Activated naive CD4-positive, alpha-beta T cell treated with anti-CD3 and anti-CD28 coated beads for 36 hours (primary cell): ENCODE measurements at places on chromosomes 7 and 10. TPM values are rescaled to one million over a fixed set of nuclear protein-coding genes. Genes with fewer than 3 reads are reported as not detected.

- no peak for DNase-seq
These were observed 95.5 kb upstream of the SMNDC1 start for GRCh38 chr10:110399965-110400933.

DNA sequence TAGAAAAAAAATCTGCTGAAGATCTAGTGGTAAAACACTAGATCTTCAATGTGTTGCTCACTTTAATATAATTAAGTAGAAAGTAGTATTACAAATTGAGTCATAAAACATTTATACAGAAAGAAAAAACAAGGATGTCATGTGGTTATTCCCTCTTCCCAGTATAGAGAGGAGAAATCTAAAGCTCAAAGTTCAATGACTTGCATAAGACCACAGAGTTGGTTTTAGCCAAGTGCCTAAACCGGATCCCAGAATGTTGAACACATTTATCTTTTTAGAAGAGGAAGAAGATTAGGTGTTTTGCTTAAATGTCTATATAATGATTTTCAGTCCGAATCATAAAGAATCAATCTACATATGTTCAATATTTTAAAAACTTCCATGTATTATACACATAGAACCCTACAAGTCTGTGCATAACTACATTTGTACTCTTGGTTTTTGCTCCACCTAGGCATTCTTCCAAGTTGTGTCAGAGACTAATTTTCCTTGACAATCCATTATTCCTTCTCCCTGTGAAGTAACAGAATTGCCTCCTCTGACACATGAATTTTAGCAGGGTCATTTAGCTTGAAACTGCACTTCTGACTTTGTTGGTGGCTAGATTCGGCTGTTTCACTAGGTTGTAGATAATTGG, 389.2 kb downstream of the MAGI2 start:
- DNase-seq = no peak

DNA sequence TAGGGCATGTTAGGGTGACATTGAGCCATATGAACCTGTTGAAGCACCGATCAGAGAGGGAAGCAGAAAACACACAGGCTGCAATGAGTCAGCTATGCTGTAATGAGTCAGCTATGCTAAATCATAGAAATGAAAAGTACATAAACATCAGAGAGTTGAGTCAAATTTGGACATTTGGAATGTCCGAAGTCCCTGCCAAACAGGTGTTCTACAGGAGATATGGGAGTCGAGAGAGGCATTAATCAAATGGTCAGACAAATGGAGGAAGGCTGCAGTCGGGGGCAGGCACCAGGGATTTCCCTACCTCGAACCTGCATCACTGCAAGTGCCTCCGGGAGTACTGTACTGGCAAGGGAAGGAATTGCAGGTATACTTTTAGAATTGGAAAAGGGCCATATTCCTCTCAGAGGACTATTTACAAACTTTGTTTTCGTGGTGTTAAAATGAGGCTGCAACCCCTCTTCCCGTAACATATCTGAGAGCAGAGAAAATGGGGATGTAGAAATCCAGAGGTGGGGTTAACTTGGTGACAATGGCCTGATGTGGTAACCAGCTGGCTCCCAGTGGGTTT, 8.8 kb upstream of the ZC3HAV1 start:
- DNase-seq = peak; percentile 76

DNA sequence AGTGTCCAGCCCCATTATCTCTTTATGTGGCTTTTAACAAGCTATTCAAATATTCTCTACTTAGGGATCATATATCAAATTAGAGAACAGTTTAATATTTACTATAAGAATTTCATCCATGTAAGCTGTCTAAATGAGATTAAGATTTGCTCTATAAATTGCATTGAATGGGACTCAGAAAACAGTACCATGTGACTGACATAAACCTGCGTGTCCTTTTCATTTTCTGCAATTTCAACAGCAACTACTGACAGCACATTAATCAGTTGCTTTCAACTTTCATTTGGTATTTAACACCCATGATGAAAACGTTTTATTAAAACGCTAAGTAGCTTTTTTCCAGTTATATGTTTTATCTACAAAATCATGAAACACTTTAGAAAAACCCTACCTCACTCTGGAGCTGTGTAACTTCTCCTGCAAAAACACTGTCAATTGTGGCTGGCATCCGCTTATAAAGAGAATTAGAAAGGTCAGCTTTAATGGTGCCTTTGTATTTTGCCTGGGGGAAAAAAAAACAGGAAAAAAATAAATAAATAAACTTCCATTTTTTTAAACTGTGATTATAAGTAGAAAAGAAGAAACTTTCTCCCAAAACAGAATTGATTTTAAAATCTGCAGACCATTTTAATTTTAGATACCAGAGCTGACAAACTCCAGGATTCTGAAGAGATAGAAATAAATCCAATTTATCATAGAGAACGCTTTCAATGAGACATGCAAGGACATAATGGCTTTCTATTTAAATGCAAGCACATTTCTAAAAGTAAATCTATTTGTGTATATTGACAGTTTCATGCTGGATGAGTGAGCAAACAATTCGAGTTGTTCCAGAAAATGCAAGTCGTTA, 9.2 kb downstream of the NEBL start:
- DNase-seq = no peak

DNA sequence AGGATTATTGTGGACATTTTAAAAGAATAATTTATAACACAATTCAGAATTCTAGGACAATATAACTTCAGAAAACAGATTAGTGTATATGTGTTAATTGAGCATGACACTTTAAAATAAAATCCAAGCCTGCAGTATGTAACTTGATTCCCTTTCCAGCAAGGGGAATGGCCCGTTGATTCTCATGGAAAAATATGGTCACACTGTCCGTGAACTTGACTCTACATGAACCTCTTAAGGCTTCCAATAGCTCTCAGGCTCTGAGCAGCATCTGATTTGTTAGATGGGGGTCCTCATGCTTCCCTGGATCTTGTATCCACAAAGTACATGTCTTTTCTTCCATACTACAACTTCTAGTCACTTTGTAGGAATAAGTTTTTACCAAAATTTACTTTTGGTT, 85.5 kb upstream of the AKR1E2 start:
- DNase-seq = no peak

DNA sequence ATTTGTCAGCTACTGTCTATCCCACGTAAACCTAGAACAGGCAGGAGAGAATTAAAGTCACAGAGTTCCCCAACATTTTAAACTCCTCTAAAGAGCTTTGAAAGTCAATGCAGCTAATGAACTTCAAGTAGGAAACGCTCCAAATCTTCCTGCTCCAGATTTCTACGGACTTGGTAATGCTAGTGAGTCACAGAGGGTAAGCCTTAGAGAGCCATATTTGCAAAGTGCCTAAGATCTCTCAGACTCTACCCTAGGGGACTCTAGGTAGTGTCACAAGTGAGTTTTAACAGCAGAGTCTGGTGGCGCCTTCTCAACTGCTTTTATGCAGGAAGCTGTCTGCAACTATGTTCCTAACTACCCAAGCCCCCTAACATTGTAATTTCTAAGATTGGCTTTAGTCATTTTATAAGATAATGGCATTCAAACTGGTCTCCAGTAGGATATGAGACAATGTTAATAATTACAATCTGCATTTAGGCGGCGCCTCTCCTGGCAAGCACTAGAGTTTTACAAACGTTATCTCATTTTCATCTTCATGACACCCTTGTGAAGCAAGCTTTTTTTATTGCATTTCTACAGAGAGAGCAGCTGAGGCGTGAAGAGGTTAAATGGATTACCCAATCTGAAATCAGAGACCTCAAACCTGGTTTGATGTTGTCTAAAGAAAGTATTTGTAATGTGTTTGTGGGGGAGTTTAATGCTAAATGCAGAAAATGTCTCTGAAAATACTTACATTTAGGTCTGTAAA, 22.0 kb upstream of the FZD1 start:
- no peak for DNase-seq

DNA sequence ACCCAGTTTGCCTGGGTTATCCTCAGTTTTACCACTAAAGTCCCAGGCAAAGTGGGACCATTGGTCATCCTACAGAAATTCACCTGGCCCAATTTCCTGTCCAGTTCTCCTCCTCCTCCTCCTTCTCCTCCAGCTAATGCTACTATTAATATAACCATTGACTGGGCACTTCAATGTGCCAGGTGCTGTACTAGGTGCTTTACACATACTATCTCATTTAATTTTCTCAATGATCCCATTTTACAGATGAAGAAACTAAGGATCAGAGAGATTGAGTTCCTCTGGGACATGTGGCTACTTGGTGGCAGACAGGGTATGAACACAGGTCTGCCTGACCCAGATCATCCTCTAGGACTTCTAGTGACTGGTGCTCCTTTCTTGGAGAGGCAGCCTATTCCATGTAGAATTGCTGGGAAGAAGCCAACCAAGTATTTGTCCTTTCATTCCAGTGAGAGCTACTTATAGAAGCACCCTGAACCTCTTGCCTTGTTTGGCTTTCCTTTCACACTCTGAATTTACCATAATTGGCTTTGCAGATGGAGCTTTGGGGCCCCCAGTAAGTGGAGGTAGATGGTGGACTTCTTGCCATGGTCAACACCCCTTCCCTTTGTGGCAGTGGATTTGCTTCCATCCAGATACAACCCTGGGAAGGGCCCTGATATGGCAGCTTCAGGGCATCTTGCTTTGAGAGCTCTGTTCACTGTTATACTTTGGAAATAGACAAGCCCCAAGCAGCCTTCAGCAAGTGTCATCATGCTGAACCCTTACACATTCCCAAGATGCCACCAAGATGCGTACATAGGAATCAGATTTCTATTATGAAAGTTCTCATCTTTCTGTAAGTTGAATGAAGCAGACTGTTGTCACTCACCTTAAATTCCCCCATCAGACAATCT, 78.7 kb downstream of the MYOF start:
- no peak for DNase-seq

DNA sequence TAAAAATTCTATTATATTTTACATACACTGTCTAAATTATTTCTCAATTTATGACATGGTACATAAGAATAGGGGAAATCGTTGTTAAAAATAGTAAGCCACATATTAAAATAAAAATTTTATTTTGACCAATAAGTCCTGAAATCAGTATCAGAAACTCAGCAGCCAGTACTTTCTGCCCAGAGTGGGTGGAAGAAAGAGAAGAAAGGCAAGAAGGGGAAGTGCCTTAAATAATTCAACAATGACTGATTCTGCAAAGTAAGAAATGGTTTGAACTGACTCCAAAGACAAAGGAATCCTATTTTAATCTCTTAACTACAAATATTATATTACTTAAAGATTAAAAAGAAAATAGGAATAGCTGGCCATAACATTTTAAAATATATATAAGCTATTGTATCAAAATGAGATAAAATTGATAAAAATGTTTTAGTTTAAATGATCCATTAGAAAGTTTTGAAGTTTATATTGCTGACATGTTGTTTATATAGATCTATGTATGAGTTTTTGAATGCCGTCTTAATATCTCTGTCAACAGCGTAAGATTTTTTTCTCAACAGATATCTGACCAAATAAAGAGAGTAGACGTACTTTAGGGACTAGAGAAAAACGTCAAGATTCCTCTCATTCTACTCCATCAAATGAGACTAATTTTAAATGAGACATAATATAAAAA, 30.2 kb upstream of the NRCAM start:
- no peak for DNase-seq

- no peak for DNase-seq
These were observed 20.7 kb downstream of the CREB3L2 start for GRCh38 chr7:137981175-137981574.

- peak; percentile 68 for DNase-seq
These were observed at the start of gene MLXIPL for GRCh38 chr7:73623798-73624668. Gene MLXIPL (minus strand): TSS chr7:73624522. CDS start chr7:73624492, 30 bp downstream.

DNA sequence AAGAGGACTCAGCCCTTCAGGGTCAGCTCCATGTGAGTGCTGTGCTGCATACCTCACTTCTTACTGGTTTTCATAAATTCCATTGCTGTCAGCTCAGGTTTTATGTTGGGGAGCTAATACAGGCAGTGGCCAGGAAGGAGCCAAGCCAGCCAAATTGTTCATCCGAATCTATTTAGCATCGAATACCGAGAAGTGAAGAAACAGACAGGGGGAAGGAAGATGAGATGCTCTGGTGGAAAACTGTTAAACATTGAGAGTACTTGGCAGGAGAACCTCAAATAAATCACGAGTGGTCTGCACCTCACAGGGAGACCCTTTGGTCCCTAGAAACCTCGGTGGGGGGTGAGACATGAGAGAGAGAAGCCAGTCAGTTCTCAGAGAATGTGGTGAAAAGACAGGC, 196.0 kb upstream of the TMEM72 start:
- DNase-seq = no peak

GRCh38 chr7:28685242-28685643, 272.9 kb downstream of the TRIL start:
- no peak for DNase-seq

- no peak for DNase-seq
These were observed 1454.1 kb downstream of the GATA3 start for GRCh38 chr10:9508606-9509005.

DNA sequence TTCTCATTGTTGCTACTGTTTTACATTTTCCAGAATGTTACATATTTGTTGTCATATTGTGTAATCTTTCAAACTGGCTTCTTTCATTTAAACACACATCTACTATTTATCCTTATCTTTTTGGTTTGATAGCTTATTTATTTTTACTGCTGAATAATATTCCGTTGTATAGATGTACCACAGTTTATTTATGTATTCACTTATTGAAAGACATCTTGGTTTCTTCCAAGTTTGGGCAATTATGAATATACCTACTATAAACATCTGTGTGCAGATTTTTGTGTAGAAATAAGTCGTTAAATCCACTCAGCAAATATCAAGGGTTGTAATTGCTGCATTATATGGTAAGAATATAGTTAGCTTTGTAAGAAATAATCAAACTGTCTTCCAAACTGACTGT, 669.2 kb downstream of the TNS3 start:
- DNase-seq = no peak

- DNase-seq = no peak
These were observed 32.3 kb upstream of the BHLHA15 start for GRCh38 chr7:98178762-98179490.

DNA sequence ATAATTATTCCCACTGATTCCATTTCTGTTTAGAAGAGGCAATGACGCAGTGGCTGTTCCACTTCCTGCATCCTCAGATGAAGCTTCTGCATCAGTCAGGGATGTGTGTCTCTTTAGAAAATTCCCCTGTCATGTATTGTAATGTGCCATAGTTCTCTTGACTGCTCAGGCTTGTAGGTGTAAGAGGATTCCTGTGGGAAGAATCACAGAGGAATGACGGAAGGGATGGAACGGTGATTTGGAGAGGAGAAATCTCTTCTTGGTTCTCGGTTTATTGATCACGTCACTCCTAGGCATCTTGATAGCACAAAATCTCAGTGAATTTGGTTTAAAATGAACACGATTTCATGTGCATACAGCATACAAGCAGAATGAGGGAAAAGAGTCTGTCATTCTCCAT, 69.8 kb upstream of the PRKCQ start:
- DNase-seq = no peak

The PRXL2A gene
- 17.7 TPM for total RNA-seq

The NPC1L1 gene
- not detected for total RNA-seq

The URGCP gene
- 23.9 TPM for total RNA-seq

The ZNF425 gene
- 0.57 TPM for total RNA-seq

The TRPV5 gene
- total RNA-seq = not detected

The CFAP70 gene
- 0.31 TPM for total RNA-seq

The DMBT1 gene
- total RNA-seq = not detected

The TFR2 gene
- total RNA-seq = 5.1 TPM

The MAP3K8 gene
- total RNA-seq = 14.5 TPM
